ENCODE measurements at places on chromosomes 5 and 9. TPM values are rescaled to one million over a fixed set of nuclear protein-coding genes. Genes with fewer than 3 reads are reported as not detected.

DNA sequence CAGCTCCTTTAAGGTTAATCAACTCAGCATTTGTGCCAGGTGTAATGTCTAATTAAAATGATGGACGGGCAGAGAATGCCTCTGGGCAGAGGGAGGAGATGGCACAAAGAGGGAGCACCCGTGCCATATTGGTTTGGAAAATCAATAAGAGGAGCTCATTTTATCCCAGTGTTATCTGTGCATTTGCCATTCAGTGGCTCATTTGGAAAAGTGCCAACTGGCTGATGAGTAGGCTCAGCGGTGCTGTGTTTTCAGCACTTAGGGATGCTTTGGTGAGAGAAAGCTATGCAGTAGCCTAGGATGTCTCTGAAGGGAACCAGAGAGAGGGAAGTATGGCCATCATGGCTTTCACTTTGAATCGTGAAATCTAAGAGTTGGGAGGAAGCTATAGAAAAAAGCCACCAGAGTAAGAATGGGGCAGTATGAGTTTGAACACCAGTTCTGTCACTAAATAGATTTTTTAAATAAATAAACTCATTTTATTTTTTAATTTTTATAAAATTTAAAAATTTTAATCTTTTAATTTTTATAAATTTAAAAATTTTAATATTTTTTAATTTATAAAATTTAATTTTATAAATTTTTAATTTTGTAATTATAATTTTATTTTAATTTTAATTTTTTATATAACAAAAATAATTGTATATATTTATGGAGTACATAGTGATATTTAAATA is 472.8 kb downstream of the BRINP1 start:
- DNase-seq: no peak

- no peak for DNase-seq
These were observed 26.6 kb downstream of the FST start for GRCh38 chr5:53507013-53507412.

Gene PPP1R2B
- not detected for total RNA-seq

Gene GABRA6
- not detected for total RNA-seq

Gene SLCO4C1
- total RNA-seq: 0.35 TPM

Gene MEIKIN
- total RNA-seq: not detected

- no peak for DNase-seq
These were observed at the start of gene CCL27 for GRCh38 chr9:34662526-34663302. CCL27 (minus strand) TSS chr9:34662657; CDS start chr9:34662633, 24 bp downstream.

GRCh38 chr9:71795097-71795813 is 26.9 kb upstream of the CEMIP2 start:
- DNase-seq: no peak

GRCh38 chr5:18754201-18754600 is 1119.9 kb downstream of the TAF11L14 start:
- no peak for DNase-seq

Gene HAPLN1
- 2.0 TPM for total RNA-seq

DNA sequence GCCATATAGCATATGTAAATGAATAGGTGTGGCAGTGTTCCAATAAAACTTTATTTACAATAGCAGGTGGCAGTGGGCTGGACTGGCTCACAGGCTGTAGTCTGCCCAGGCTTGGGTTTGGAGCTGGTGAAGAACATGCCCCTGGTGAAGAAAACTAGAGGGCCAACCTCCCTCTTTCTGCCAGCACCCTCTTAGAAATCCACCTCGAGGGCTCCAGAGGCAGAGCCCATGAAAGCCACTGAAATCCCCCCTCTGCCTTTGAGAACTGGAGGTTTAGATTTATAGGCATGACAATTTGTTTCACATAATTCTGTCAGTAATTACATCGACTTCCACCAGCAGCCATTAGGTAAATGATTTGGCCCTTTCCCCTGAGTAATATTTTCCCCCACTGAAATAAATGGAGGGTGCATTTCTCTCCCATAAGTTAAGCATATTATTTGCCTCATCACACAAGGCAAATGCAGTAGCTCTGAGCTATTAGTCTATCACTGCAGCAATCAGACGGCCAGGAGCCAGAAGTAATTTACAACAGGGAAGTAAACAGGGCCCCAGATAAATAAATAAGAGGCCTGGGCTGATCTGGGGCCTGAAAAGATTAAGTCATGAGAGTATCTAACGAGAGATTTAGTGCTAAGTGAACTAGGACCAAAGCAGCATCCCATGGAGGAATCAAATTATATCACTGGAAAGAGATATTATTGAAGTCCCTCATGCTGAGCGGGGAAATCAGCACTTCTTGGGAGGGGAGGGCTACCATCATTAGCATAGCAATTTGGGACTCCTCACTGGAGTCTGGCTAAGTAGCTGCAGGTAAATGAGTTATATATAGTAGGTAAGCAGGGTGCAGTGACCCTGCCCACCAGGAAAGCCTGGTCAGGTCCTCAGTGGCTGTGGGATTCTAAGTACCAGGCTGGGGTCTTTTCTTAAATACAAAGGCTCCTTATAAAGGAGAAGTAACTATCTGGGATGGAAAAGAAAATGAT is 123.9 kb downstream of the SLIT3 start:
- DNase-seq: no peak

- DNase-seq: no peak
These were observed 121.6 kb upstream of the FST start for GRCh38 chr5:53358794-53359193.

DNA sequence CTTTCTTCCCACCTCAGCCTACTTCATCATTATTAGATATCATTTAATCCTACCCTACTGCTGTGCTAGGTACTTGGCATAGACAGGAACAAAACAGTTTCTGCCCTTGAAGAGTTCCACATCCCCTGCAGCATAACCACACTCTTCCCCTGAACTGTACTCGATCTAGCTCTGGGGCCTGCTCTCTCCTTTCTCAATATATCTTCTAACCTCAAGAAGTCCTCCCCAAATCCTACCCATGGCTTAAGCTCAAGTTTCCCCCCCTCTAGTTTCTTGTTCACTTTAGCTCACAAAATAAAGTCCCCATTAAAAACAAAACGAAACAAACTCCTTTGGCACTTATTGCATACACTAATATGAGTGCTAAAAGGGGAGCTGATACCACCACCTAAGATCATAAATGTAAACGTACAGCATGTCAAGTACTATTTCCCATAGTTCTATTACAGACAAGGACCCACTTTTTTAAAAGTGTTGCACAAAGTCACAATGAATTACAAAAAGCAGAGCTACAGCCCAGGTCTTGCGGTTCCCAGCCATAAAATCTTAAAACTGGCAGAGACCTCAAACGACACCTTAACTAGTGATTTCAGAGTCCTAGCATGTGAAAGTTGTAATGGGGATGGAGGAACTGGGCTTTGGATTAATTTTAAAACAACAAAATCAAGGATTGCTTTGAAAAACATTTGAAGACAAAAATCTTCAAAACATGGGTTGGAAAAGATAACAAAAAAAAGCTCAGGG is 80.7 kb downstream of the PTPDC1 start:
- no peak for DNase-seq

- no peak for DNase-seq
These were observed 1991.3 kb upstream of the C9orf72 start for GRCh38 chr9:29564564-29564963.

Gene PCA3
- total RNA-seq: not detected

Gene BTNL3
- total RNA-seq: not detected

DNA sequence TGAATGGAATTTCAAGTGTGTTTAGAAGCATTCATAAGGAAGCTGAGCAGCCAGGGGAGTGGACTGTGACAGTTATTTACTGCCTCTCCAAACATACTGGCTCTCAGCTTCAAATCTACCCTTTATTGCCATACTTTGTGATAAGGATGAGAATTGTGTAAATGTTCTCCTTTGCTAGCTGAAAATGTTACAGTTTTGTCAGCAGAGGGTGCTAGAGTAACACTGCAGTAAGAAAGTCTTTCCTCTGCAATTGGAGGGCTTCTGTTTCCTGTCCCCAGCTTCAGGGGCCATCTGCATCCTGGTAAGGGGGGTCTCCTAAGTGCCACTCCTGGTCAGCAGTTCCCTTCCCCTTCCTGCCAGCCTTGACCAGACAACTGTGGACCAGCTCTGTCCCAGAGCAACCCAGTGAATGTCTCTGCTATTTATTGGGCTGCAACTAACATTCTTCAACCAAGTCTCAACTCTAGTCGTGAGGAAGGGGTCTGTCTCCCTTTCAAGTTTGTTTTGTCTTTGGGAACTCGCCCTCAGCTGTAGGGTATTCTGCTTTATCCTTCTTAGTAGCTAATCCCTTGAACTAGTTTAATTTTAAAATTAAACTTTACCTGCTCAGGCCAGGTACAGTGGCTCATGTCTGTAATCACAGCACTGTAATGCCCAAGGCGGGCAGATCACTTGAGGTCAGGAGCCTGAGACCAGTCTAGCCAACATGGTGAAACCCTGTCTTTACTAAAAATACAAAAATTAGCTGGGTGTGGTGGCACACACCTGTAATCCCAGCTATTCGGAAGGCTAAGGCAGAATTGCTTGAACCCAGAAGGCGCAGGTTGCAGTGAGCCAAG is 45.3 kb downstream of the RAPGEF6 start:
- no peak for DNase-seq

GRCh38 chr5:33806738-33807442 is 84.9 kb downstream of the ADAMTS12 start:
- no peak for DNase-seq

GRCh38 chr5:119420169-119420568 is 32.1 kb upstream of the HSD17B4 start:
- DNase-seq: no peak

DNA sequence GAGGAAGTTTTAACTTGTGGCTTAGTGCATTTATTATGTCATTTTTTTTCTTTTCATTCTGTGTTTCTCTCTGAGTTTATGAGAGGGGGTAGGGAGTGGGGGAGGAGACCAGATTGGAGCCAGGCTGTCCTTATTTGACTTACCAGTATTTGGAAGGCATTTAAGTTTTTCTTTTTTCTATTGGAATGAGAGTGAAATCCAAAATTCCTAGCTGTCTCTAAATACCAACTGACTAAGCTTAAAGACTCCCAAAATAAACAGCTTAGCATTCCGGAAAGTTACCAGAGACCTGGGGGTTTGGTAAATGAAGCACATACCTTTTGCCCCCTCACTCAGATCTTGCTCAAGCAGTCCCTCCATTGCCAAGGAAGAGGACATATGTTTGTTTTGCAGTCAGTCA is 581.9 kb upstream of the BRINP1 start:
- DNase-seq: peak; percentile 49

GRCh38 chr5:56155992-56156584 is 77.0 kb downstream of the ANKRD55 start:
- no peak for DNase-seq

Gene SLC25A48
- 0.78 TPM for total RNA-seq

Gene ENHO
- total RNA-seq: not detected

DNA sequence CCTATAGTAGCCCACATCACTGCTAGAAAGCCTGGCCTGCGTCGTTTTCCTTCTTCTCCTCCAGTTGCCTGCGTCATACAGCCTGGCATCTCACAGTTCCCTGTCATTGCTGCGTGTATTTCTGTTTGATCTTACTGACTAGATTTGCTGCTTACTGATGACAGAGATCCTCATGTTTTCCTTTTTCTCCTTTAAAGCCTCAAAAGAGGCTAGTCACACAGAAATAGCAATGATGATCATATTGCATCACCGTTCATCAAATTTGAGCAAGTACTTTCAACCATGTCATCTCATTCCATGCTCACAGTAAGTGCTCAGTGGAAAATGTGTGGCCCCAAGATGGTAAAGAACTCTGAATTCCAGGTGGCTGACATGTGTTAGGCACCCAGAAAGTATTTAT is 76.8 kb downstream of the MVB12B start:
- DNase-seq: no peak

GRCh38 chr5:143516249-143516648 is 112.8 kb upstream of the NR3C1 start:
- DNase-seq: no peak

Gene KCNN2
- total RNA-seq: not detected

Gene SPZ1
- not detected for total RNA-seq

DNA sequence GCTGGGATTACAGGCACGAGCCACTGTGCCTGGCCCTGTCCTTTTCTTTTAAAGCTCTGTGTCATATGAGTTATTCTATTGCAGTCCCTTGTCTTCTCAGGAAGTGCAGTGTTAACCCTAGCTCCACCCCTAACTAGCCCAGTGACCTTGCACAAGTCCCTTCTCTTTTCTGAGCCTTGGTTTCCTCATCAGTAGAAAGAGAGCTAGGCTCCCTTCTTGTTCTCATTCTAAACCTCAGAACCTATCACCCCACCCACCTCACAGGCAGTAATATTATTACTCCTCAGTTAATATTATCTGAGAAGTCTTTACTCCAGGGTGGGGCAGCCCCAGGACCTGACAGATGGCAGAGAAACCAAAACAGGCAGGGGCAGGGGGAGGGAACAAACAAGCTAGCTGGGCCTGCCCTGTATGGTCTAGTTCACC is 7.2 kb downstream of the CYFIP2 start:
- no peak for DNase-seq

Gene BASP1
- 37.1 TPM for total RNA-seq

Gene KCNV2
- total RNA-seq: not detected

Gene NOTCH1
- total RNA-seq: 48.1 TPM

- no peak for DNase-seq
These were observed 4.6 kb upstream of the ZNF608 start for GRCh38 chr5:124751031-124751430.

Gene CDC20B
- total RNA-seq: not detected

DNA sequence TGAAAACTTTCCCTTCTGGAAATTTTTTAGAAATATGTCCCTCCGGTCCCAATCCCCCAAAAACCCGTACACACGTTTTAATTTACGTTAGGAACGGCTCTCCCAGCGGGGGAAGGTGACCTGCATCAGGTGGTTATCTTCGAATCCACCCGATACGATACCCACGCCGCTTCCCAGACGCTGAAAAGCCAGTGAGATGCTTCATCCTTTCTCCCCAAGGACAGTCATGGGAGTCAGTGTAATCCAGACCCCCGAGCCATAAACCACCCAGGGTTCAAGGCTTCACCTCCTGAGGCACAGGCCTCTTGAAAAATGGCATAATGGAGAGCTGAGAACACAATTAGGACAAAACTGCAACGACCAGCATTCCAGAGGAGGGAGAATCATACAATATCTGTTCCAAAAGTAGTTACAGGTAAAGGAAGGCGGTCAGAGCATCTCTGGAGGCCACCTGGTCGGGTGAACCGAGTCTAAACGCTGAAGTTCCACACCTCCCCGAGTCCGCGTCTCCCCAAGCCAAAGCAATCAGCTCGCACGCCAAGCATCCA is 857 bp downstream of the FAM169A start:
- DNase-seq: no peak

GRCh38 chr5:176409765-176410164 is 6.6 kb downstream of the CLTB start:
- DNase-seq: no peak

DNA sequence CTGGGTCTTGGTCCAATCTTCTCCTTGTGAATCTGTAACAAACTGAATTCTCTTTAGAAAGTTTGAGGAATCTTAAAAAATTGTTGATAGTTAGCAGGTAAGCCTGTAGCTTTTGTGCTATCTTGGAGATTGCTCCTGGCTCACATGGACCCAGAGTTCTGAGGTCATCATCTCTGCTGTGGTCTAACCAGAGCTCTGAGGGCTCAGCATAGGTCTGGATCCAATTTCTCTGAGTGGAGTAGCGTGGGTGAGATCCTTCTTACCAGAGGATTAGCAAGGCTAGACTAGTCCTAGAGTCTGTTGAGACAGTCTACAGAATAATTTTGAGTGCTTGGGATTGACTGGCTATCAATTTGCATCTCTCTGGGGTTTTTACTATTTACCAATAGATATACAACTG is 60.5 kb upstream of the IL6ST start:
- no peak for DNase-seq

GRCh38 chr9:23563517-23563916 is 262.5 kb downstream of the ELAVL2 start:
- no peak for DNase-seq

- no peak for DNase-seq
These were observed 3.7 kb downstream of the UGCG start for GRCh38 chr9:111900151-111900857.

GRCh38 chr5:14217587-14217986 is 74.4 kb downstream of the TRIO start:
- DNase-seq: no peak

Data from thoracic aorta (tissue), 2 donors.